ENCODE measurements at places on chromosomes 2 and 18. TPM values are rescaled to one million over a fixed set of nuclear protein-coding genes. Genes with fewer than 3 reads are reported as not detected.

GRCh38 chr18:25349131-25349925, 2.6 kb downstream of the ZNF521 start:
- peak overlapping the region; percentile 93 for H3K4me3 ChIP-seq
- peak overlapping the region; percentile 96 for H3K27ac ChIP-seq
- H3K36me3 ChIP-seq: no peaks in the 10 kb centered on the region

DNA sequence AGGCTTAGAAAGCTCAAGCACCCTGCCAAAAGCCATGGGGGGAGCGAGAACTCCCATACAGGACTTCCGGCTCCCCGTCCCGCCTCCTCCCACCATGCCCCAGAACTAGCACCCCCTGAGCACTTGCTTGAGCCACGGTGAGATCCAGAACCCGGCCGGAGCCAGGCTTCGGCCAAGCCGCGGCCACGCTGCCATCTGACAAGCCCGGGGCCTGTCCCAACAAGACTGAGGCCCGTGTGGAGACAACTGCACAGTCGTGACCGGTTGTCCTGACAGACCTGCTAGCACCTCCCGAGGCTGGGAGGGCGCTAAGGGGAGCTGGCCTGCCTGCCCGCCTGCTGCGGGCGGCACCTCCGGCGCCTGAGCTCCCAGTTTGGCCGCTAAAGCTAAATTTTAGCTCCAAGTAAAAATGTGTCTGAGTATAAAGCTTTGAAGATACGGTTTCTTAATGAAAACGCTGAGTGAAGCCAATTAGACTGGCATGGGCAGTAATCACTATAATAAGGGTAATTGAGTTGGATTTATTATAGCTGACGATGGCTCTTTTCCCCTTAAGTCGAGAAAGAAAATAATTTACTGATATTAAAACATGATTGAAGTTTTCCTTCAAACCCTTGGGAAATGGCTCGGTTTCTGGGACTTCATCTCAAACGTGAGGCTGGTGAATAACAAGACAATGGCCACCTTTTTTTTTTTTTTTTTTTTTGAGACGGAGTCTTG, 78.3 kb upstream of the ODC1 start:
- no peaks in the 10 kb centered on the region for H3K36me3 ChIP-seq
- no peak for DNase-seq
- H3K27ac ChIP-seq: no peak overlapping the region
- H3K27me3 ChIP-seq: no peaks in the 10 kb centered on the region

DNA sequence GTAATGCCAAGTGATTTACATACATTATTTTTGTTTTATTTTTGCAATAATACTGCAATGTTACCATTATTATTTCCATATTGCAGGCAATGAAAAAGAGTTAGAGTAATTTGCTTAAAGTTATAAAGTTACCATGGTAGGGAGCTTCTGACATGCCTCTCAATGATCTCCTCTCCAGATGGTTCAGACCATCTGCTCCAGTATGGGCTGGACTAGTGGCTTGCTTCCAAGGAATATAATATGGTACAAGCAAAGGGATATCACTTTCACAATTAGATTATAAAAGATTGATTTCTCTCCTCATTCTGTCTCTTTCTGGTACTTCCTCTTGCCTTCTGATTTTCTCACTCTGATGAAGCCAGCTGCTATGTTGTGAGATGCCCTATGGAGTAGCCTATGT, 245.4 kb downstream of the INSIG2 start:
- no peaks in the 10 kb centered on the region for H3K36me3 ChIP-seq
- no peaks in the 10 kb centered on the region for H3K4me1 ChIP-seq
- H3K27me3 ChIP-seq: peaks cover 12% of the 10 kb centered on the region
- H3K27ac ChIP-seq: no peak overlapping the region
- H3K4me3 ChIP-seq: no peak overlapping the region

DNA sequence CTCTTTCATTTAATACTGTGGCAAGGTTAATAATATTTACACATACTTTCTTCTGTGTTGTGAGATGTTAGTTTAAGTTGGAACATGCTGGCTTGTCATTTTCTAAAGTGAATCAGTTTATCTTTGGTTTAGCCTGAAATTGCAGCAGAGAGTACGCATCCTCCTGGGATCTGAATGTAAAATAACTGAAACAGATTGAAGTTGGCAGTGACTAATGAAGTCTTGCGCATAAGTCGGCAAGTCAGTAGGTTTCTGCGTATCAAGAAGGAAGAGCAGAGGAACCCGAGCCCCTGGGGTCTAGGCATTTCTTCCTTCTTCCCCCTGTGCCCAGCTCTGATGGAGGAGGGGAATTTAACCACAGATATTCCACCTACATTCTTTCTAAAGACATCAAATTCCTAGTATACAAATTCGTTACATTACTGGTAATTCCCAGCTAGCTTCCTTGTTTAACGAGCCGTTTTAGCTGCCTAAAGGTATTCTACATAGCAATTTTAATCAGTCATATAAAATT, 392.1 kb upstream of the RAB12 start:
- peaks cover 32% of the 10 kb centered on the region for H3K4me1 ChIP-seq
- DNase-seq: no peak
- no peak overlapping the region for H3K4me3 ChIP-seq
- H3K36me3 ChIP-seq: peaks cover 9% of the 10 kb centered on the region

The ALPP gene
- not detected for total RNA-seq

The DSG1 gene
- 0.09 TPM for total RNA-seq

All from mesothelial cell of epicardium (in vitro differentiated cells).